ENCODE measurements at places on chromosomes 3 and 15.

GRCh38 chr15:39942101-39942752, 8.3 kb downstream of the EIF2AK4 start:
- DNase-seq = no peak

DNA sequence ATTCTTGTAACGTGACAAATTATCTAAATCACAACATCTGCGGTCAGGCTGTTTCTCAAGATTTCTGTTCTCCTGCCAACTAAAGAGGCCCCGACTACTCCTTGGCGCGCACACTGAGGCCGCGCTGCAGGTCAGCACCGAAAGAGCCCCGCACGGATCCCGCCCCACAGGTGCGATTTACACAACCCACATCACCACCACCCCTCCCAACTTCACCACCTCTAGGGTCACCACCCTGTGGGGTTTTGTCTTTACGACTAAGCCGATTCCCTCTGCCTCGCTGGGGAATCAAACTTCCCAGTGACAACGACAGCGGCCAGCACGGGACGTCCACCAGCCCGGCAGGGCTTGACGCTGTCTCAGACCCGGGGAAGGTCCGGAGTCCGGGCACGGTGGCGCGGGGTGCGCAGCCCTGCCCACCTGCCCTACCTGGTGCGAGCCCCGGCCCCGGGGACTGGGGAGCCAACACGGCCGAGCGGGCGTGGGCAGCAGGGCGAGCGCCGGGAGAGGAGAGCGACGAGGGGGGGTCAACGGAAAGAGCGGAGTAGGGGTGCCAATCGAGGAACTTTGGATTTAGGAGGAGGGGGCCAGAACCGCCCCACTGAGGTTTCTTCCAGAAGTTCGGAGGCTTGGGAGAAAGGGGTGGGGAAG, 764 bp downstream of the UACA start:
- no peak for DNase-seq

- no peak for DNase-seq
Observed at GRCh38 chr3:29026286-29026685, 254.6 kb upstream of the RBMS3 start.

DNA sequence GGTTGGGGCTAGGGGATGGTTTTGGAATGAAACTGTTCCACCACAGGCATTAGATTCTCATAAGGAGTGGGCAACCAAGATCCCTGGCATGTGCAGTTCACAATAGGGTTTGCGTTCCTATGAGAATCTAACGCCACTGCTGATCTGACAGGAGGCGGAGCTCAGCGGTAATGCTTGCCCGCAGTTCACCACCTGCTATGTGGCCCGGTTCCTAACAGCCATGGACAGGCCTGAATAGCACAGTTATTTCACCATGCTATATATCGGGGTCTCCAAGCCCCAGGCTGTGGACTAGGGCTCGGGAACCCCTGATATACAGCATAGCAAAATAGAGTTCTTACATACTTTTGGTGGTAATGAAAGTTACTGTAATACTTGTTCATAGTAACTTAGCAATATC, 99.9 kb upstream of the THSD4 start:
- DNase-seq = no peak

DNA sequence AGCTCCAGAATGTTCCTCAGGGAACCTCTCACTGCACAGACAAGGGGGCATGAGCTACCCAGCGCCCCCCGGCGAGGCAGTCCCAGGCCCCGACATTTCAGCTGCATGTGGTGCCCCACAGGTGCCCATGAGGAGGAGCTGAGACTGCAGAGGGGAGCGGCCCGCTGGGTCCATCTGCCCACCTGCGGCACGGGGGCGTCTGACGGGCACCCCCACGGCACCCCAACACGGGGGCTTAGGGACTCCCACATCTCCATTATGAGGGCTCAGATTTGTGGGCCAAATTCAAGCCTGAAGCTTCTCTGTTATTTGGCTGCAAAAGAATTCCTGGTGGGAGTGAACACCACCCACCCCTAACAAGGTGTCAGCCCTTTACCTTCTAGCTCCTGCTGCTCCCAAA, 258.4 kb downstream of the UACA start:
- no peak for DNase-seq

DNA sequence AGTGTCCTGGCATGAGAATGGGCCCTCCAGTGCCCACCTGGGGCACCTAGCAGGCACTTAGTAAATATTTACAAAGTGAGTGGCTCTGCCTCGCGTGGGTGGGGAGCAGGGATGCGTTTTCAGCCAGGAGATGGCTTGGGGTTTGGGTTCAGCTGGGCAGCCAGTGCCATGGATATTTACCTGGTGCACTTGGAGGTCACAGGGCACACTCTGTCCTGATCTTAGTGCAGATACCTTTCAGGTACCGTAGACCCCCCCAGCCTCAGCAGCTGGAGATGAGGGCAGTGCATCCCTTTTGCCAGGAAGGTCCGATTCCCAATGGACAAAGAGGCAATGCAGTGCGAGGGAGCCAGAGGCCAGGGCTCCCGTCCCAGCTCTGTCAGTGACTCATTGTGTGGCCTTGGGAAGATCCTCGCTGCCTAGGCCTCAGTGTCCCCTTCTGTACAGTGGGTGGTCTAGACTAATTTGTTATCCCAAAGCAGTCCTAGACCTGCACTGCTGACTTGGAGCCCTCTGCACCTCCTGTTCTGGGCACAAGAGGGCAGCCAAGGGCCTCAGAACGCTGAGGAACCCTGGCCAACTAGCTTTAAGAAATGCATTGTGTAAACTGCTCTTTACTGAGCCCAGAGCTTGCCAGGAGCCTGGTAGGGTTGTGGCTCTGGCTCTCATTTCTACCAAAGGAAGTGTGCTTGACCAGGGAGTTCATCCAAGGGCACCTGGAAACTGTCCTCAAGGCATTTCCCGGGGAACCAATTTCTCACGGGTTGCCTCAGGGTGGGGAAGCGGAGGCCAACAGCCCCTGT, 16.0 kb downstream of the HDAC11 start:
- DNase-seq = peak; percentile 69

DNA sequence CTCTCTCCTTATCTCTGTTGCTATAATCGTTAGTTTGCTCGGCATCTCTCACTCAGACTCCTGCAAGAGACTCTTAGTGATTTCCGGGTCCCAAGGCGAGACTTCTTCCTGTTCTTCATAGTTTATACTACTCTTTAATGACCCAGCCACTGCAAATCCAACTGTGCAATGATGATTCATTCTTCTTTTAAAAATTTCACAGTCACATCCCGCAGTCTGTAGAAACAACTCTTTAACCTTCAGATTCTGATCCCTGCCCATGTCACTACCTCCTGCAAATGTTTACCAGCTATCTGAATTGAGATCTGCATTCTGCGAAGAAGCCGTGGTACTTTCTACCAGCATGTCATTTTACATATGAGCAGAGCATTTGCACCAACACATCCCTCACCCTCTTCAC, 2.8 kb upstream of the VGLL3 start:
- DNase-seq = no peak

DNA sequence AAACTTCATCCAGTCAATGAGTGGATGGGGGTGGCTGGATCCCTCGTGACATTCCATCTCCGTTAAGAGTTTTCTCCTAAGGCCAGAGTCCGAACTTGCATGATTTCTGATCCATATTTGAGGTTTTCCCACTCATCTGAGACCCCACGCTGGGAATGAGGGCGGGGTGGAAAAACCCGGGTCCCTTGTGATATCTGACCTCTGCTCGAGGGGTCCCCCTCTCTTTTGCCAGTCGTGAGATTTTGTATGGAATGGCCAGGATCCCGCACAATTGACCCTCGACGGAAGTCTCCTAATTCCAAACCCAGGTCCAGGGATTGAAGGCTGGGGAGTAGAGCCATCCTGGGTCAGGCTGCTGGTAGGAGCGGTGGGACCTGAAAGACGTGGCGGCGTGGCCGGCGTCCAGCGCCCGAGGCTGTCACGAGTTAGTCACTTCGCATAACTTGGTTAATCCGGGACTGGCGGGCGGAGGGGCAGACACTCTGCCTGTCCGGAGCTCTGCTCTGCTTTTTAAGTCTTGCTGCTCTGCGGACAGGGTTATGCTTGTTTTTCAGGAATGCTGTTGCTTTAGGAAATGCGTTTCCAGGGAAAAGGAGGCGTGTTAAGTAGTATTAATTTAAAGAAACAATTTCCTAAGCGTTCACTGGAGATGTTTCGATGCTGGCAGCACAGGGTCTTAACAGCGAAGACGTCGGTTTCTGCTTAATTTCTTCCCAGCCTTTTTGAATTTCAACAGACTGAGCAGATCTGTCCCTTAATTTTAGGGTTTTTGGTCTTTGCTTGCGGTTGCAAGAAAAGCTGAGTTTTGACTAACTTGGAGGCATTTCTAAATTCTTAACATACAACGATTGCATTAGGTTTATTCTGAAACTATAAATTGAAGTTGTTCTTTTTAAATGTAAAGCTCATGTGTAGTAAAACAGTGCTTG, 69.7 kb upstream of the LRRFIP2 start:
- peak; percentile 10 for DNase-seq

DNA sequence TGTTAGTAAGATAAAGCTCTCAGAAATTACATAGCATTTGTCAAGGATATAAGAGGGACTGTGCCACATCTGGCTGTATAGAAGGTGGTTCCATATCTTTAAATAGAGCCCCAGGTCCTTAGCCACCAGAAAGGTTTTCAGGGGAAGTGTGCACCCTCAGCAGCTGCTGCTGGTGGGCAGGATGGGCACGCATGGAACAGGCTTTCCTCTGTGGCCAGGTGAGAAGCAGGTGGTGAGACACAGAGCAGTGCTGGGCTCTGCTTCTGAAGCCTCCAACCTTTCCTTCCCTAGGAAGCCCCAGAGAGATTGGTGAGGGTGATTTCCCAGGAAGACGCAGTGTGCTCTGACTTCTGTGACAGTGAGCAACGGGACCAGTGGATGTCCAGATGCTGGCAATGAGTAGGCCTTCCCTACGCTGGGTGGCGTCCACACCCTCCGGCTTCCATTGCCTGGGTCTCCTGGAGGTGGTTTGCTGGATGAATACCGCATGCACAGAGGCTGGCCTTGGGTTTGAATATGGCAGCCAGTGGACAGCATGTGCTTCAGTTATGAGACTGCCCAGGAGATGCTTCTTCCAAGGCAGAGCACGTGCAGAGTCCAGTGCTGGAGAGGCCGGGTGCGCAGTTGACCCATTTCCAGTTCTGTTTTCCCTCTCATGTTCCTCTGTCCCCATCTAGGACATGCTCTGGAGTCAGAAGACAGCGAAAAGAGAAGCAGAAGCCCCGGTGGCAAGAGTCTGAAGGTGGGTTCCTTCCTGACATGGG, 52.7 kb upstream of the POLG start:
- no peak for DNase-seq

DNA sequence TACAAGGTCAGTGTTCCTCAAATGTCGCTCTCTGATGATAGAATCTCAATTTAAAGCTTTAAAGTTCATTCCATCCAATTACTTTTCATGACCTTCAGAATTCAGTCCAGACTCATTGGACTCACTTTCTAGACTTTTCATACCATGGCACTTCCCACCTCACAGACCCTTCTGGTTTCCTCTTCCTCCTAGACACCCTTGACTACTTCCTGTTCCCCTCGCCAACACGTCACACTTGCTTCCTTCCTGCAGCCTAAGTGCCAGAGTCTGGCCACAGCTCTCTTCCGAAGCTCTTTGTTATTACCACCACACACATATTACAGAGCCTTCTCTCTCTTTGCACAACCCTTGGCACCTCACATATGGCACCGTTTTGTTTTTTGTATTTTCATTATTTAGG, 59.1 kb upstream of the UMPS start:
- no peak for DNase-seq

- DNase-seq = no peak
Observed at GRCh38 chr15:88613074-88613944, 7.8 kb upstream of the AEN start.

- no peak for DNase-seq
Observed at GRCh38 chr15:42264795-42265194, 8.2 kb upstream of the GANC start.

DNA sequence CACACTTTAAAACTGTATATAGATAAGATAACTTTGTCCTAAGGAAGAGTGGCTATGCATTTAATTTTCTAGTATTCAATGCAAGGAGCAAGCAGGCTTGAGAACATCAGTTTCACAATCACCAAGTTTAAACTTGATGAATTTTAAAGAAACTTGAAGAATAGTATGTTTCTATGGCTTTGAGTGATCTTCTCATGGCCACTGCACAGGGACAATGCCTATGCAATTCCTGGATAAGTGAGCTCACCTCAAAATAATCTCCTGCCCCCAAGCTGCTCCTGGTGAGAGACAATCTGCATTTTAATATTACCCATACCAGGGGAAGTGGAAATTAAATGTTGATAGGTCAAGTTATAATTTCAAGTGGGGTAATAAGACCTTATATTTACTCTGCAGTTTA, 376.6 kb upstream of the CBLB start:
- DNase-seq = no peak

- DNase-seq = no peak
Observed at GRCh38 chr3:29281344-29282241, 722 bp downstream of the RBMS3 start.

DNA sequence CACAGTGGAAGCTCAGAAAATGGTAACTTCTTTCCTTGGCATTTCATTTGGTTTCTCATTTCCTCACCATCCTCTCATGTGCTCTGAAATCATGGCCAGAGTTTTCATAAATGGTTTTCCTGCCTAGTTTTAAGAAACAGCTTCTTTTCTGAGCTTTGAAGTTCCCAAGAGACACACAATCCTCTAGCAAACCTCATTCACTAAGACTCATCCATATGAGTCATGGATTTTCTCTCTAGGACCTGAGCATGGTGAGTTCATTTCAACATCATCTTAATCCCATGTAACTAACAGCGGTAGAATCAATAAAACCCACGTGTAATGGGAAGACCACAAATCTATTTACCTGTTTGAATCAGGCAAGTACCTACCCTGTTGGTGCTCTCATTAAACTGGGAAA, 274.5 kb upstream of the LRTM1 start:
- no peak for DNase-seq

DNA sequence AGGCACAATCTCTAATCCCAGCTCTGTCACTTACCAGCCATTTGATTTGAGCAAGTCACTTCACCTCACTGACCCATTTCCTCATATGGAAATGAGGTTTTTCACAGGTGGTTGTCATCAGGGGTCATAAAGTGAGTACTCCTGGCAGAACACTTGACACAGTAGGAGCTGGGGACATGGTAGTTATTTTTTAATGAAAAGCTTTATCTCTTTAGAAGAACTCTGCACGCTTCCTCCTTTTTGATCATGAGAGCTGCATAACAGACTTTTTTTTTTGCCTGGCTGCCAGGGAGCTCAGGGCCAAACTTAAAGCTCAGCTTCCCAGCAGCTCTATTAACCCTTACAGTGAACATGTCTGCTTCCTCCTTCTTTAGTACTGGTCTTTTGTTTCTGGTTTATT, 8.4 kb downstream of the VWA5B2 start:
- no peak for DNase-seq

DNA sequence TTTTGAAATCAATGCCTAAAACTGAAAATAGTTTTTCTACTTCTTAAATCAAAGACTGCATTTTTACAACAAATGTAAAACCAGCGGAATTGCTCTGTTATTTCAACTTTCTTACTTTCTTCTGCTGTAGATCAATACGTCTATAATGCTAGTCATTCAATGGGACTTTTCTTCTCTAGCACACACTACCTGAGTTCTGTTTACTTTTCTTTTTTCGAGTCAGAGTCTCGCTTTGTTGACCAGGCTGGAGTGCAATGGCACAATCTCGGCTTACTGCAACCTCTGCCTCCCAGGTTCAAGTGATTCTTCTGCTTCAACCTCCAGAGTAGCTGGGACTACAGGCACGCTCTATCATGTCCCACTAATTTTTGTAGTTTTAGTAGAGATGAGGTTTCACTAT, 40.7 kb upstream of the KIF23 start:
- no peak for DNase-seq
